ENCODE measurements at places on chromosomes 2 and 18.

DNA sequence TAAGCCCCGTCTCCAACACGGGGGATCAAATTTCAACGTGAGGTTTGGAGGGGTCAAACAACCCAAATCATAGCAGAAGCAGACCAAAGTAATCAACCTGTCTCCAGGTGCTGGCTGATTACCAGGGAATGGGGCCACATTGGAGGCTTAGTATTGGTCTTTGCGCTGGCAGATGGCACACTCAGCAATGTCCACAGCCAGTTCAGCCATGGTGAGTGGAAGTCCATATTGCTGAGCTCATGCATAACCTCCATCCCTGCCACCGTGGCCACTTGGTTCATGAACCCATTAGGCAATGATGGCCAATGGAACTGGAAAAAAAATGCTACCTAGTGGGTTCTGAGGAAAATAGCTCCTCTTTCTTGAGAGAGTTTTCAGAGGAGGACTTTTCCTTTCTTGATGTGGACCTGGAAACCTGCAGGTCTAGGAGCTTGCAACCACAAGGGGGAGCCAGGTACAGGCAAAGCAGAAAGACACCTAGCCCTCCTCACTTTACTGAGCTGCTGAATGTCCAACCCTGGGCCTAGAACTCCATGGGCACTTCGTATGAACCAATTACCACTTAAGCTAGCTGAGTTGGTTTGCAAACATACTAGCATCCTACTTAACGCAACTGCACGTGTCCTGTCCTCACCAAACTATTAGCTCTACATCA is 128.0 kb upstream of the GYPC start:
- no peak for DNase-seq

GRCh38 chr18:4908328-4908727 is 288.7 kb downstream of the AKAIN1 start:
- DNase-seq: no peak

GRCh38 chr2:179793238-179793637 is 68.2 kb downstream of the ZNF385B start:
- no peak for DNase-seq

- DNase-seq: no peak
Observed at GRCh38 chr2:8833853-8834252, 3.6 kb downstream of the KIDINS220 start.

DNA sequence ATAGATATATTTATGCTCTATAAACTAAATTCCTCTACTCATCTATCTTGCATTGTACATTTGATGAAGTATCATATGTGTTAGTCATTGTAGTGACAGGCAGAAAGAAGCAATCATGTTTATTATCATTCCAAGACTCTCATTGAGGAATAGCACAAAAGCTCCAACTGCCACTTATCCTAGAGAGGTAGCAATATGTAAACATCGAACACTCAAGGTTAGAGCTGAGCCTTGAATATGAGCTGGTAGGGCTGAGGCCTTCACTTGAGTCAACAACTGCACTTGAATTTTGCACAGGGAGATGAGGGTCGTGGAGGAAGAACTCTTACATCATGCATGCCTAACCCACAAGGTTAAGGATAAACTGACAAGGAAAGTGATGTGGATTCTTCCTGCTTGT is 900.9 kb downstream of the CPS1 start:
- no peak for DNase-seq

DNA sequence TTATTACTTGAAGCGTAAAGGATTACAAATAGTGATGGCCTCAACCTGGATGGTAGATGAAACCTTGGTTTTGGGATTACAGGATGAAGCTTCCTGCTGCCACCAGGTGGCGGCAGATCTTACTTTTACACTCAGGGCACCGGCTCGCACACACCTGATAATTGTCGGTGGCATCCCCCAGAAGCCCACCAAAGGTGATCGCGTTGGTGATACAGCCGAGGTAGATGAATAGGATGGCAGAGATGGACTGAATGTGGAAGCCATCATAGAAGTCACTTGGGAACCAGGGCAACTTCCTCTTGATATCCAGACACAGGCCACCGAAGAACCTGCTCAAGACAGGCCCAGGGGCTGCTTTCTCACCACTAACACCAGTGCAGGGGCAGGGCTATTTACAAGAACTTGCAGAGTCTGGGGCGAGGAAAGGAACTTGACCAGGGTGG is 51.8 kb downstream of the MTHFD2 start:
- DNase-seq: peak; percentile 45

DNA sequence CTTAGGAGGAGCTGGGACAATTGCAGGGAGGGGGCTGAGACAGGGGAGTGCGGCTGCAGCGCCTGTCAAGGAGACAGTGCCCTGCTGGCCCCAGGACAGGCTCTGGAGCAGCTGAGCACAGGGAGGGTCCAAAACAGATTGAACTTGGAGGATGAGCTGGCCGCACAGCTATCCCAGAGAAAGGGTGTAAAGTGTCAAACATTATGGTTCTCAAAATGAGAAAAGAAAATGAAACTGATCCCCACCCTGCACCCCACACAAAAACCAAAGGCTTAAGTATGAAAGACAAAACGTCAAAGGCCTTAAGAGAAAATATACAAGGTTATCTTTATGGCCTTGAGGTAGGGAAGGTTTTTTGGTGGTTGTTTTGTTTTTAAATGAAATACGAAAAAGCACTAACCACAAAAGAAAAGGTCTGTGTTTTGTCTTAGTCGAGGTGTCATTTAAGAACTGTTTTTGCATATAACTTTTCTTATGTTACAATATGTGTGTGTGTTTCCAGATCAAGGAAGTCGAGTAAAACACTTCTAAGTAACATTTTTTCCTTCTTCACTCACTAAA is 111.8 kb downstream of the HDAC4 start:
- no peak for DNase-seq

- DNase-seq: no peak
Observed at GRCh38 chr2:122105171-122105876, 349.9 kb downstream of the TSN start.

DNA sequence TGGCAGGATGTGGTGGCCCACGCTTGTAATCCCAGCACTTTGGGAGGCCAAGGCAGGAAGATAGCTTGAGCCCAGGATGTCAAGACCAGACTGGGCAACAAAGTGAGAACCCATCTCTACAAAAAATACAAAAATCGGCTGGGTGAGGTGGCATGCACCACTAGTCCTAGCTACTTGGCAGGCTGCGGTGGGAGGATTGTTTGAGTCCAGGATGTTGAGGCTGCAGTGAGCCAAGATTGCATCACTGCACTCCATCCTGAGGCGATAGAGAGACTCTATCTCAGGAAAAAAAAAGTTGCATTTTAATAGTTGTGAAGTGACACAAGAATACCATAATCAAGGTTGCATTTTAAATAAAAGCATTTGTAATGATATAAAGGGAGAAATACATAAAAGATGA is 124.1 kb upstream of the SLC38A11 start:
- DNase-seq: no peak

DNA sequence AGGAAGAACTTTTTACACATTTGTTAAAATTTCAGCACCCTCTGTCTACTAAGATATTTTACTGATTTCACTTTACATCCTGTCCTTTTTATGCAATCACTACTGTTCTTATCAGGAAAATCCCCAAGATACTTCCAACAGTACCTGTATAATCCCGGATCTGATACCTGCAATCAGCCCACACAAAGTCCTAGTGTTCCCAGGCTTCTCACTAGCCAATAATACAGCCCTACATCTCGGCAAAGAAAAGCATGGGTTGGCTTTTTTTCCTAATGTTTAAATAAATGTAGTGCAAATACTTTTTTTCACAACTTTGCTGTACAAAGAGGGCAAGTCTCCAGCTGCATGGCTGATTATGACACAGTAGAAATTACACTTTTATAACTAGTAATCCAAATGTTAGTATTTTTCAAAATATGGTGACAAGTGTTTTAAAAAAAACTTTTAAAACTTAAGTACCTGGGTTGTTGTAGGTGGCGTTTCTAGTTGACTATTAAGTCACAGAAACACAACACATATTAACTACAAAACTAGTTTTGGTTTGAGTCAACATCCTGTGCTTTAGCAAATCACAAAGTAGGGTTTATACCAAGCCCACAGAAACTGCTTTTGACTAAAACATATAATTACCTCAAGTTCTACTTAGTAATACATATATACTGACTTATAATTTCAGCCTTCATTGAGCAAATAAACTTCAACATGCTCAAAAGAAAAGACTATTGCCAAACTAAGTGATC is 19.5 kb downstream of the CNOT11 start:
- DNase-seq: no peak

DNA sequence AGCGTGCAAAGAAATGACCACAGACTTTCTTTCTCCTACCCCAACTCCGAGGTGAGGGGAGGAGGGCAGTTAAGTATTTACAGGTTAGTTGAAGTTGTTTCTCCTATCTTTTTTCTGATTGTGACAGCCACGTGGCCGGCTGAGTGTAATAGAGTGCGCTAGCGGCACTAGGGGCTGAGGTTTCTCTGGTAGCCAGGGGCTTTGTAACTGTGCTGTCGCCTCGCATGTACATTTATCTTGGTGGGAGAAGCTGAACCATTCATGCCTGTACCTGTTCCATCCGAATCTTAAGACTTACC is 214.1 kb upstream of the STON1 start:
- no peak for DNase-seq

DNA sequence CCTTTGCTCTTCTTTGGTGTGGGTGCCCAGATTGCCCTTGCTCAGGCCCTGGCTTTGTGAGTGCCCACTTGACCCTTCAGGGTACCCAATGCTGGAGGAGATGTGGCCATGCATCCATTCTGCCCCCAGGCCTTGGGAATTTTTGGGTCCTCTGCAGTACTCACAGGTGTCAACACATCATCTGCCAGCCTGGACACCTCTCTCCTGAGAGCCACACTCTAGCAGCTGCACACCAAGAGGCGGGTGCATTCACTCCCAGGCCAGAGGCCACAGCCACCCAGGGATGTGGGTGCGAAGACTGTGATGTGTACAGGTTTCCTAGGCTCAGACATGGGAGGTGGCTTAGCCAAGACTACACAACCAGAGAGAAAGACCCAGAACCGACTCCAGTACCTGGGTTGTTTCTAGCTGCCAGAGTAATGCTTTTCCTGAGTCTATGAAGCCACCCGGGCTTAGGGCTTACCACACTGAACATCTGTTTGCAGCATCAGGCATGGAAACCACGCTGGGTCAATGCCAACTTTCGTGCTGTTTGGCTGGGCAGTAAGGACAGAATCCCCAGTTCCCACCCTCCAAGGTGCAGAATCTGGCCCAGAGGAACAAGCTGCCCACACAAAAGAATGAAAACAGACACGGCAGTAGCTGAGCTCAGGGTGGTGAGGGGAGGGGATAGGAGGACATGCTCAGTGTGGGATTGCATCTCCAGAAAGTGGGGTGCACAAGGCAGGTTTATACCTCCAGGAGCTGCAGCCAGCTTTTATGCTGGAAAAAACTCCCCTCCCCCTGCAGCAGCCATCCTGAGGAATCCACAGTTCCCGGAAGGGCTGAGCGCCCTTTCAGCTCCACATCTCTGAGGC is 40.1 kb downstream of the KCNF1 start:
- DNase-seq: no peak

DNA sequence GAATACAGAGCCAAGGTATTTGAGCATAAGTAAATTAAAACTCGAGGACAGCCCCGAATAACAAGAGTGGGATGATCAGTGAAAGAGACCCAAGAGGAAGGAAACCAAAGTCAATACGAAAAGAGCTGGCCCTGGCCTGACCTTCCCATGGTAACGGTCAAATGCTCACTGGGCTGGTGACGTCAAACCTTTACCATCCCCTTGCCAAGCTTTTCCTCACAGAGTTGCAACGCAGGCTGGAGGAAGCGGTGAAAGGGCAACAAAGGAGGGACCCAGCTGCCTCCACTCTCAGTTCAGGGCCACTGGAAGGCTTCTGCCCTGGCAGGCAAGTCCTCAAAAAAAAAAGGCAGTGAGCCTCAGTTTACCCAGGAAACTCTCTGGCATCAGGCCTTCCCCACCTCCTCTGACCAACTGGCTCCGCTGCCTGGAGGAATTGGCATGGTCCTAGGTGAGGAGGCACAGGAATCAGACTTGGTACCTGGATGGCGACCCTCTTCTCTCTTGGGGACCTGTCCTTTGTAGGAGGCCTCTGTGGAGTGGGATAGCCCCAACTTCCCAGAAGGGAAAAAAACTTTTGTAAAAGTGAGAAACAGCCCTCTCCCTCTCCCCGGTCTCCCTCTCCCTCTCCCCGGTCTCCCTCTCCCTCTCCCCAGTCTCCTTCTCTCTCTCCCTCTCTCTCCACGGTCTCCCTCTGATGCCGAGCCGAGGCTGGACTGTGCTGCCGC is 212.4 kb downstream of the ANAPC1 start:
- DNase-seq: no peak

All from cerebellar nuclear complex (tissue), 1 donor.